ENCODE measurements at places on chromosomes 5 and 9.

DNA sequence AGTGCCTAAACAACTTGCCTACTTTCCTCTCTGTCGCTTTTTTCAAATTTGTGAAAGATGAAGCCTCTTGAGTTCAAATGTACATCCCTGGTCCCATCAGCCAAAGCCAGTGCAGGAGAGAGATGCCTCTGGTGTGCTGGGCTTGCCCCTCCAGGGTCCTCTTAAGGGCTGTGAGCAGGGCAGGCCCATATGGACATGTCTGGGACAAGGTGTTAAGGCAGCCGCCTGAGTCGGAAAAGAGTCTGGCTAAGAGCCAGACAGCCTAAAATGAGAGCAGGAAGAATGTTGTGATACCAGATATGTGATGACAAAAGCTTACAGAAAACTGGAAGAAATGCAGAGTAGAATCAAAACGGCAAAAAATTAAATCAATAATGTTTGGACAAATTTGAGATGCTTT, 72.5 kb downstream of the APTX start:
- no peak for DNase-seq

DNA sequence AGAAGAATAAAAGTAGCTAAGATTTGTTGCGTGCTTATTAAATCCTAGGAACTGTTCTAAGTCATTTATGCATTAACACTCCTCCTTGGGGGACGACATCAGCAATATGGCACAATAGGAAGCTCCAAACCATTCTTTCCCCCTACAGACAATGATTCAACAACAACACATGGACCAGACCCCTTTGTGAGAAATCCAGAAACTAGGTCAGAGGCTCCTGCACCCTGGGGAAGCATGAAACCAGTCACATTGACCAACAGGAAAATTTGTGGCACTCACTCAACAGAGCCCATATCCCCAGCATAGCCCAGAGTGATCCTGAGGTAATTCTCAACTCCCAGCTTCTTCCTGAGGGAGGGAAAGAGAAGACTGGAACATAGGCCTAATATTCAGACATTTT, 294.4 kb downstream of the HINT1 start:
- DNase-seq = no peak

GRCh38 chr9:84519413-84519812, 150.1 kb upstream of the NTRK2 start:
- no peak for DNase-seq

GRCh38 chr5:59136549-59136948, 553.7 kb downstream of the RAB3C start:
- DNase-seq = no peak

GRCh38 chr5:52725065-52725746, 62.5 kb upstream of the ITGA1 start:
- DNase-seq = peak; percentile 9

GRCh38 chr9:16598316-16598715, 272.2 kb downstream of the BNC2 start:
- DNase-seq = no peak

DNA sequence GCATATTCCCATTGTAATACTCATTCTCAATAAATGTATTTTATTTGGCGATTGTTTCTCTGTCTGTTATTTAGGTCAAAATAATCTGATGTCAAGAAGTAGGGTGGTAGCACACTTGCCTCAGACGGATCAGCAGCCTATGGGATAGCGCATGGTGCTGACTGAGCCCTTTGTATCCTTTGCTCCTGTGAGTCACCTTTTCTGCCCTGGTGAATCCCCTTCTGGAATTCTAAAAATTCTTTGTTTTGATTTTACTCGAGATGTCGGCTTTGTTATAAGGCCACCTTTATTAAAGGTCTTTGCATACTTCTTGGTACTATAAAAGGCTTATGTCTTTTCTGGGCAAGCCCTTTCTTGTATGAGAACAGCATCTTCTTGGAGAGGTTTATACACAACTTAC, 1187.8 kb downstream of the CDH9 start:
- no peak for DNase-seq

GRCh38 chr5:1648806-1649205, 125.0 kb upstream of the LPCAT1 start:
- DNase-seq = no peak

DNA sequence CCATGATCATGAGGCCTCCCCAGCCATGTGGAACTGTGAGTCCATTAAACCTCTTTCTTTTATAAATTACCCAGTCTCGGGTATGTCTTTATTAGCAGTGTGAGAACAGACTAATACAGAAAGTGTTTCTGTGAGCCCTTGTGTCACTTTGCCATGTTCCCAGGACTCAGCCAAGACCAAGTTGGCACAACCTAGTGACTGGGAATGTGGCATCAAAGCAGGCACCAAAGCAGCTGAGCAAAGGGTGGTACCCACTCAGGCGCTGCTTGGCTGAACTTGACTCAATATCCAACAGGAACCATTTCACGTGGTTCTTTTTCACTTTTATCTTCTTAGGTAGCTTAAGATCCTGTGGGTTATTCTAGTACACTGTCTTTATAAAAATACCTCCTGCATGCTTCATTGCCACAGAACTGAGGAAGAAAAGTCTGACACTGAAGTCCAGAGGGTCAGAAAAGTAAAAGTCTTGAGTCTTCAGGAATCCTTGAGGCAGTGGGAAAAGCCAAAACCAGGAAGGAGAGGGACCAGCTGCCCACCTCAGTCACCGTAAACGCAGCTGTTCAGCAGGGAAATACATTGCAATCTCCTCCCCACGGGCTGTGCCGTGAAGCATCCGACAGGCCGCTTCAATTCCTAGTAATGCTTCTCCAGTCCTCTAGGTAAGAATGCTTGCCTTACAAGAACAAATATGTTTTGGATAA, 90.5 kb upstream of the RETREG1 start:
- DNase-seq = no peak

DNA sequence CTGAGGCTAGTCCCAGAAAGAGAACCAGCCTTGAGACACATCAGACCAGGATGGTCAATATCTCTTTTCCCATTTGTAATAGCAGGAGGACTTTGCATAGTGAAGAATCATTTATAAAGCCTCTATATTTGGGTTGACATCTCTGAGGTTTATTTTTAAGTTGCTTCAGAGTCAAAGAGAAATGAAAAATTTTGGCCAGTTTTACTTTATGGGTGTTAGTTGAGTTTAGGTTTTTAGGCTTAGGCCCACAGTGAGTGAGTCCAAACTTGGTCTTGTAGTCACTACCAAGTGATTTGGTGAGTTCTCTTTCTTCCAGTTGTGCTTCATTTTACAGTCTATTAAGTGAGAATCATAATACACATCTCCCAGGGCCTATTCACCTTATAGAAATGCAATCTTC, 5.3 kb upstream of the MEF2C start:
- no peak for DNase-seq

DNA sequence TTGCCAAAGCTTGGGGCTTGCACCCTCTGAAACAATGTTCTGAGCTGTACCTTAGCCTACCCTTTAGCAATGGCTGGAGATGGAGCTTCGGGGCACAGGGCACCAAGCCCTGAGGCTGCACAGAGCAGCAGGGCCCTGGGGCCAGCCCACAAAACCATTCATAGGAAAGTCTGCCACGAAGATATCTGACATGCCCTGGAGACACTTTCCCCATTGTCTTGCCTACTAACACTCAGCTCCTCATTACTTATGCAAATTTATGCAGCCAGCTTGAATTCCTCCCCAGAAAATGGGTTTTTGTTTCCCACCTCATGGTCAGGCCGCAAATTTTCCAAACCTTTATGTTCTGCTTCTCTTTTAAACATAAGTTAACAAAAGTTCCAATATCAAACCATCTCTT, 105.7 kb downstream of the DTWD2 start:
- no peak for DNase-seq

DNA sequence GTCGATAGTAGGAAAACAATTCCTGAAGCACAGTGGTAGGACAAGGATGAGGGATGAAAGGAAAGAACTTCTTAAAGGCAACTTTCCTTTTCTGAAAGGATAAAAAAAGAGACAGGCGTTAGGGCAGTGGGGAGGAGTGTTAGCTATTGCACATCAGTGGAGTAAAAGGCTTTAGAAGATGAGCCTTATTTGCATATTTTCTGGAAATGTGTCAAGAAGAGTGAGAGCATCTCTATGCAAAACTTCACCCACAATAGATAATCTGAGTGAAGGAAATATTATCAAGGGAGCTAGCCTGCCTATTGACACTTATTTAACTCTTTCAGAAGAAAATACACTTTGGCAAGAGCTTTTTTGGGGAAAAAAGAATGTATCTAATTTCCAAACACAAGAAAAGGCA, 151.6 kb downstream of the MACIR start:
- no peak for DNase-seq

DNA sequence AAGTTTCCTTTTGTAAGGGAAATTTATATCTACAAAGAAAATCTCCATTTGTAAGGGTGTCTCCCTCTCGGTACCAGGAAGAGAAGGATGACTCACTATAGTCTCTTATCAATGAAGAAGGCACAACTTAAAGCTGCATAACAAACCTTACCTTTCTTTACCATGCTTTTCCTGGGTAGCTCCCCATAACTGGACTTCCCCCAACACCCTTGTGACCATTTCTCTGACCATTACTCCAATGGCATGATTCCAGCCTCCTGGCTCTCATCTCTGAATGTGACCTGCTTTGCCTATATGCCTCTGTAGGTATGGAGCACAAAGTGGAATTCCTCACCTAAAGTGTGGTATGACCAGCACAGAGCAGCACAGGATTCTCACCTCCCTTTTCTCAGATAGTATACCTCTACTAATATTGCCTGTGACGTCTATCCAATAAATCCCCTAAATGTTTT, 62.8 kb downstream of the GNA14 start:
- no peak for DNase-seq

DNA sequence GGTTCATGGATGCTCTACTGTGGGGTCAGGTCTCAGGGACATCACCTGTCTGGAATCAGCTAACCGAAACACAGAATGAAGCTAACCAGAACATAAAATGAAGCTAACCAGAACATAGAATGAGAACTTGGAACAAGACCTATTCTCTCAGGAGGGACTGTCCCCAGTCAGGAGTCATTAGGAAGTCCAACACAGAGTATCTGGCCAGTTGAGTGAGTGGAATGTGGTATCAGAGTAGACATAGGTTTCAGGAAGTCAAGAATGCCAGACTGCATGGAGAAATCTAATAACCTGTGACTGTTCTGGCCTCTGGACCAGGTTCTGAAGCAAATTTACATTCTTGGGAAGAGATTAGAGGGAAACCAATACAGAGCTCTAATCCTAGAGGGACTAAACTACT, 609.6 kb downstream of the PRELID2 start:
- no peak for DNase-seq

DNA sequence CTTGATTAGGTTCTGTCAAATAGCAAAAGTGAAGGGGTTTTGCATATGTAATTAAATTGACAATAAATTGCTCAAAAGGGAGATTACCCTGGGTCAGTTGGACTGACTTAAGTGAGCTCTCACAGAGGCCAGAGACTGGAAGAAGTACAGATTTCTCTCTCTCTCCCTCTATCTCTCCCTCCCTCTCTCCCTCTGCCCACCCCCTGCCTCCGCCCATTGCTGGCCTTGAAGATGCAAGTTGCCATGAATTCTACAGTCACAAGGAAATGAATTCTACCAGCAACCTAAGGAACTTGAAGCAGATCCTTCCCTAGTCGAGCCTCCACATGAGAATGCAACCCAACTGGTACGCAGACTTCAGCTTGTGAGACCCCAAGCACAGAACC, 119.2 kb downstream of the LPAR1 start:
- DNase-seq = no peak

GRCh38 chr9:104075801-104076753, 18.0 kb upstream of the SMC2 start:
- DNase-seq = no peak

DNA sequence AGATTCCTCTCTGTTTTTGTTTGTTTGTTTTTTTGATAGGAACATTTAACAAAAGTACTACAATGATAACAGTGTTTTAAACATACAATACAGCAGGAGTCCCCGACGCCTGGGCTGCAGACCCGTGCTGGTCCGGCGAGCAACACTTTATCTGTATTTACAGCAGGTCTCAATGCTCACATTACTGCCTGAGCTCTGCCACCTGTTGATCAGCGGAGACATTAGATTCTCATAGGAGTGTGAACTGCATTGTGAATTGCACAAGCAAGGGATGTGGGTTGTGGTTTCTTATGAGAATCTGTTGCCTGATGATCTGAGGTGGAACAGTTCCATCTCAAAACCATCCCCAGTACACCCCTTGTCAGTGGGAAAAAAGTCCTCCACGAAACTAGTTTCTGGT, 1068.5 kb upstream of the CDH10 start:
- DNase-seq = no peak

DNA sequence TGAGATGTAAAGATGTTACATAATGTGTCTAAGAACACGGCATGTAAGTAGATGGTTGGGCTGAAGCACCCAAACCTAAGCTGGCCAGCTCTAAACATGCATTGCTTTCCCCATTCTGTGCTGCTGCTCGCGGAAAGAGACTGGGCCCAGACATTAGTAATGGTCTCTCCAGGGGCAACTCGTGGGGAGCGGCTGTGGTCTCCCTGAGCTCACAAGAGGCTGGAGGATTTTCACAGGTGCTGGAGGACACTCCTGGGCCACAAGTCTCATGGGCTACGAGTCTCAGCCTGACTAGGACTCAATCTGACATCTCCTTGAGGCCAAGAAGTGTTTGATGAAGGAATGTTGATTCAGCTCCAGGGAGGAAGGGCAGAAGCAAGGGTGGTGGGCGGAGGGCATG, 92.7 kb upstream of the PTCH1 start:
- DNase-seq = no peak

DNA sequence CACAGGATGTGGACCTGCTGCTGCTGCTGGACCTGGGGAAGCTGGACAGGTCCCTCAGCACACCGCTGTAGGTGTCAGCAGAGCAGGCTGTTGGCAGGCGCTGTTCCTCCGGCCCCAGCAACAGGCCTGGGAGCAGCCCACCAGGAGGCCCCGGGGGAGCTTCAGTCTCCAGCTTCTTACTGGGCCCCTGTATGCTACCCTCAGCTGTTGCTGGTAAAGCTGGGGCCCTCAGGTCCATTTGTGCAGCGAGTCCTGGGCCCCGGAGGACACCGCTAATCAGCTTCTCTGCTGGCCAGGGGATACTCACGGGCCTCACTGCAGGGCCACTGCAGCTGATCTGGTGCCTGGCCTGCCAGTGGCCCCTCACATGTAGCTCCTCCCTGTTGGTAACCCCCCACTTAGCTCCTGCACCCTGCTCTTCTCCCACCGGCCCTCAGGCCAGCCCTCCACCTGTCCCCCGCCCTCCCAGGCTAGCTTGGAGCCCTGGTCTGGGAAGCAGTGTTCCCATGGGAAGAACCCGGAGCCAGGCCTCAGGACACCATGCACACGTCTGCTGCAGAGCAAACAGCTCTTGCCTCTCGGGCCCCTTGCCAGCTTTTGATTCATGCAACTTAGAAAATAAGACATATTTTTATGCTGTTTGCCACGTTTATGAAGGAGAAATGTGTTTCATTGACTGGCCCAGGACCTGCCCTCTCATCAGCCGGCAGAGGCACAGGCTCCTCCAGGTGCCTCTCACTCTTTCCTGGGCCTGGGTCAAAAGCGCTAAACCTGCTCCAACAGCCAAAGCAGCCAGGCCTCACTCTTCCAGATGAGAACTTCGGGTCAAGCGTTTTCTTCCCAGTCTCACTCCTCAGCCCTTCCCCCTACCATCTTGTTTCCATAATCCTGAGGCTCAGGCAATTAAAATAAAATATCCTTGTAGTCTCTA, 61.0 kb upstream of the ADAMTS2 start:
- DNase-seq = no peak
